ENCODE measurements at places on chromosomes 2 and 18.

DNA sequence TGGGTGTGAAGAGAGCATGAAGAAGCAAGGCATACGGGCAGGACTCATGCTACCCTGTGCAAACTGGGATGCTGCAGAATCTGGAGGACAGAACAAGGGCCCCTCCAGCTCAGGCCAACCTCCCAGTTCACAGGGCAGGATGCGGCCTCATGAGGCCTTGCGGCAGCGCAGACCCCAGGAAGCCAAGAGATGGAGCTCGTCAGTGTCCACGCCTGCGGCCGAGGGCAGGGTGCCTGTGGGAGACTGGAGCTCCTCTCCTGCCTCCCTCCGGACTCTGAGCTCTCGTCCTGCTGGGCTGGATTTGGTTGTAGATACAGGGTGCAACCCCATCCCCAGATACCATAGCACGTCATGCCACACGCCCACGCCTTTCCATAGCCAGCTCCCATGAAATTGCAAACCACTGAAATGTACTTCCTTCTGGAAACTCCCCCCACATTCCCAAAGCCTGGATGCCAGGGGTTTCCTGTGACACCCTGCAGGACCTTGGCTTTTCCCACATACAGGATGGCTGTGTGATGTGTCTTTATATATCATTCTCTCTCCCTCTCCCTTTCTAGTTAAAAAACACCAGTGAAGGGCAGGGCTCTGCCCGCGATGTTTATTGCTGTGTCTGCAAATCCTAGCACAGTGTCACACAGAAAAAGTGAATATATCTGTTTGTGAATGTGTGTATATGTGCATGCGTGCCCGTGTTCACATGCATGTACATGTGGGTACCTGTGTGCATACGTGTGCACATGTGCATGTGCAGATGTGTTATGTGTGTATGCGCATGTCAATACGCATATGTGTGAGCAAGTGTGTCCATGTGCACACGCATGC lies 12.3 kb upstream of the SNTG2 start:
- no peak for DNase-seq

GRCh38 chr2:39023649-39024048 lies 97.2 kb downstream of the SOS1 start:
- no peak for DNase-seq

- no peak for DNase-seq
Observed at GRCh38 chr2:51681854-51682253, 649.9 kb upstream of the NRXN1 start.

DNA sequence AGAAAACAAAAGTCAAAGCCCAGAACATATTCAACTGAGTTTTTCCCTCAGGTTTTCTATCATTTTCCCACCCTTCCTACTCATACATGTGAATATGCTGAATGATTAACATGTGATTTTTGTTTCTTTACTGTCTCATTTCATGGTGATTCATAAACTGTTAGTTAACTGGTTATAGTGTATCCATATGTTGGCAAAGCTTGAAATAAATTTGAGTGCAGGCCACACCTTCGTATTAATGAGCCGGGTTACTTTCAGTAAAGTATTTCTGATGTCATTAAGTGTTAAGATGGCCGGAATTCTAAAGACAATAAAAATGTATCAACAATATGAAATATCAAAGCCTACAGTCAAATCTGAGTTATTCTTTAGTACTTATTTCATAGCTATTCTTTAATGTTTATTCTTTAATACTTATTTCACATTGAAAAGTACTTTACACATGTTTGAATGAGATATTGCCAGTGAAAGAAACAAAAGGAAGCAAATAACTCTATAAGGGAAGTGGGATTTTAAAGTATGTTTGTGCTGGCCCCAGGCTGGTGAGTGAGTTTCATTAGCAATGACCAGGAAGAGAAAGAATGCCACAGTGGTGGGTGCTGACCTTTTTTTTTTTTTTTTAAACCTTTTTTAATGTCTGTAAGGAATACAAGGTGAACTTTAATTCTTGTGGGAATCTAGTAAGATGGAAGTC lies 178.6 kb downstream of the NEDD4L start:
- DNase-seq = no peak

- no peak for DNase-seq
Observed at GRCh38 chr2:40454321-40454720, 2.4 kb upstream of the SLC8A1 start.
